OCI-M1 (cell line): ENCODE measurements at places on chromosomes 4 and X.

DNA sequence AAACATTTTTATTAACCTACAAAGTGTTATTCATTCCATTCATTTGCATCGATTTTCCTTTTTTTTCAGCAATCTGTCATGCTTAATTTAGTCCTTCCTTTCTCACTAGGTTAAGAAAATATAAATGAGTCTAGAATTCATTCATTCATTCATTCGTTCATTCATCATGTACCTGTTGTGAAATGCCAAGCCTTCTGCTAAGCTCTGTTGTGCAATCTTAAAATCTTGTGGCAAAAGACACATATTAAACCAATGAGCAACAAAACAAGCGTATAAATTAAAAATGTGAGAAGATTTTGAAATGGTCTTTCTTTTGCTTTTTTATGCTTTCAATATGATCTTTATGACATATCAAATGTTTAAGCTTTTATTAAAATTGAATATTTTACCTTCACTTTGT lies 88.6 kb upstream of the MAD2L1 start:
- DNase-seq = no peak

GRCh38 chr4:168655182-168655581 lies 158.3 kb downstream of the PALLD start:
- peak; percentile 31 for DNase-seq

DNA sequence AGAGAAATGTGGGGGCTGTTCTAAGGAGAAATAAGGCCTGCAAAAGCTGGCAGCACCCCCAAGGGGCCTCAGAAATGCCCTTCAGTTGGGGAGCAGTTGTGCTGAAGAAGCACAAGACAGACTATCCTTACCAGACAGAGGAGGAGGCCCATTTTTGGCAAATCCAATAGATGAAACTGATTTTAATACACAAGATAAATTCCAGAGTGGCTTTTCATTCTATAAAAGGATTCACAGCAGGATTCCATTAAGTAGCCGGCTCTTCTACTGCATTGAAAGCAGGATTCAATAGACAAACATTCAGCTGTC lies 8.1 kb downstream of the SEPTIN6 start:
- no peak for DNase-seq

GRCh38 chrX:18537068-18537467 lies 111.7 kb downstream of the CDKL5 start:
- DNase-seq = no peak

DNA sequence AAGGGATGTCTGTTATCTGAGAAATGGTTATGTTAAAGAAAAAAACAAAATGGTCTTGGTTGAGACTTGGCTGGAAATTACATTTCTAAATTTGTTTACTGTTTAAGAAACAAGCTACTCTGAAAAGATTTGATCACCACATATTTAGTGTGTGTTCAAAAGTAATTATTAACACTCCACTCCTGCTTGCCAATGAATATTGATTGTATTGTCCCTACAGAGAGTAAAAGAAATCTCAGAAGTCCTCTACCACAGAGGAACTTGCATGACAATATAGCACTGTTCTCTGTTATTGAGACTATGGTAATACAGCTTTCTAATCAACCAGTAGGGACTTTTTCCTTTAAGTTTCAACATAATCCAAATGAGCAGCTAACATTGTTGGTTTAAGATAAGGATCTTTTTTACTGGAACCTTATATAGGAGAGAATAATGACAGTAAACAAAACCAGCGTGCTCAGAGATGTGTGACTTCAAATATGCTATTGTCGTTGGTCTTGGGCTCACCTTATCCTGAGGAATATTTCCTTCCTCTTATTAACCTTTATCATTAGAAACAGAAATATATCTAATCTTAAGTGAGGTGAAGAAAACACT lies 47.6 kb downstream of the CXCL13 start:
- DNase-seq = no peak
